ENCODE measurements at places on chromosomes 11 and 22. TPM values are rescaled to one million over a fixed set of nuclear protein-coding genes. Genes with fewer than 3 reads are reported as not detected.

GRCh38 chr11:133520707-133521106, 11.6 kb downstream of the OPCML start:
- no peak for DNase-seq

DNA sequence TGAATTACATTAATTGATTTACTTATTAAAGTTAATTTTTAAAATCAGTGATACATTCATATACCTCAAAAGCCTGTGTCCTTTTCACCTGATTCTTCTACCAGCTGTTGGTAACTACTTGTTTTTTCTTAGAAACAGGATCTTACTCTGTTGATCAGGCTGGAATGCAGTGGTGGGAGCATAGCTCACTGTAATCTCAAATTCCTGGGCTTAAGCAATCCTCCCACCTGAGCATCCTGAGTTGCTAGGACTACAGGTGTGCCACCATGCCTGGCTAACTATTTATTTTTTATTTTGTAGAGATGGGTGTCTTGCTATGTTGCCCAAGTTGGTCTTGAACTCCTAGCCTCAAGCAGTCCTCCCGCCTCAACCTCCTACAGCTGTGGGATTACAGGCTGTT, 4.7 kb downstream of the TRIM44 start:
- no peak for DNase-seq

GRCh38 chr11:17790453-17790852, 55.9 kb downstream of the KCNC1 start:
- no peak for DNase-seq

Gene BRMS1
- 94.9 TPM for total RNA-seq
